ENCODE measurements at places on chromosomes 5 and 9. TPM values are rescaled to one million over a fixed set of nuclear protein-coding genes. Genes with fewer than 3 reads are reported as not detected.

GRCh38 chr5:87245451-87245850 is 22.2 kb upstream of the RASA1 start:
- DNase-seq = no peak

GRCh38 chr5:2550509-2550908 is 201.0 kb downstream of the IRX2 start:
- DNase-seq = no peak

DNA sequence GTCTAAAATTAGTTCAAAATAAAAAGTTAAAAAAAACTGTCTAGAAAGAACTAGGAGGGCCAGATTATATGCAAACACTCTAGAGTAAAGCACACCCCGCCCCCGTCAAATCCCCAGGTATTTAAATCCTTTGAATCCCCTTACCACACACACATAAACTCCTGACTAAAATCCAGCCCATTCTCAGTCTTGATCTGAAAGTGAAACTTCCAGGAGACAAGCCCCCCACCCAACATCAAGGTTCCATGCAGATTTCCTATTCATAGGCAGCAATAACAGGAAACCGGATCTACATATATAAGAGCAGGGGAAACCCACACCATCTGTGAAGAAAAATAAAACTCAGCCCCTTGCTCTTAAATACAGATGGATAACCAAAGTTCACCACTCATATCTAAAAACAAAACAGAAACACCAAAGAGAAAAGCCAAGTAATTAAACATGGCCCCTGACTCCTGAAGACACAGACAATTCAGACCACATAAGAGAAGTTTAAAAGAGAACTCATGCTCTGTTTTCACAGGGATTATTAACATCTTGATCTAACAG is 42.3 kb downstream of the MARCHF3 start:
- no peak for DNase-seq

DNA sequence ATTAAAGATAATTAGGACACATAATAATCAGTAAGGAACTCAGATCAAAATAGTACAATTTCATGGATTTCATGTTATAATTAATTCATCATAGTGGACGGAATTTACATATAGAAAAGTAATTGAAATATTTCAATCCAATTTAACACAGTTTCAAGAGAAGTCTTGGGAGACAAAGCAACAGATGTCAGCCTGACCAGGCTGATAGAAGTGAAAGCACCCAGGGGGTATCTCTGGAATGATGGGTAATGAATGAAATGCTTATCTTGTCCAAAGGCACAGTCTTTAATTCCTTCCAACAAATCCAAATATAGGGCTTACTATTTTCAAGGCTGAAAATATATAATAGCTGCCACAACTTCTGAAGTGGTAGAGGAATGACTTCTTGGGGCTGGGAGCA is 629.3 kb upstream of the RGMB start:
- DNase-seq = no peak

Gene PLPPR1
- total RNA-seq = not detected

Gene LEAP2
- under 0.01 TPM for total RNA-seq

Data from osteoblast (primary cell).